ENCODE measurements at places on chromosomes 4 and X.

GRCh38 chrX:38117485-38117884 is 103.2 kb downstream of the SRPX start:
- DNase-seq, result no peak

DNA sequence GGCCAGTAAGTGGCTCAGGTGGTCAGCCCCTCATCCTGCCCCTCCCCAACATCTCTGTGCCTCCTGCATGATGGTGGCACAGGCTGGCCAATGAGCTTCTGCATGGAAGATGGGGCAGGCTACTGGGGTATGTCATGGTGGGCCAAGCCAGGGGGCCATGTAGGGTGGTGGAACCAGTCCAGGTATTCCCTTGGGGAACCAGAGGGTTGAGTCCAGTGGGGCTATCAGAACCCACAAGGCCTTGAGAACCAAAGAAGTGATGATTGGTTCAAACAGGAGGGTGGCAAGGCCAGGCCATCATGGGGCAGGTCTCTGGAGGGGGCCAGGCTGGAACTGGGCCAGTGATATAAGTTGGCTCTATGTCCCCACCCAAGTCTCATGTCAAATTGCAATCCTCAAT is 18.8 kb upstream of the PPP2R2C start:
- no peak for DNase-seq

- DNase-seq, result no peak
These were observed 492 bp upstream of the SLIT2 start for GRCh38 chr4:20251031-20251795.

DNA sequence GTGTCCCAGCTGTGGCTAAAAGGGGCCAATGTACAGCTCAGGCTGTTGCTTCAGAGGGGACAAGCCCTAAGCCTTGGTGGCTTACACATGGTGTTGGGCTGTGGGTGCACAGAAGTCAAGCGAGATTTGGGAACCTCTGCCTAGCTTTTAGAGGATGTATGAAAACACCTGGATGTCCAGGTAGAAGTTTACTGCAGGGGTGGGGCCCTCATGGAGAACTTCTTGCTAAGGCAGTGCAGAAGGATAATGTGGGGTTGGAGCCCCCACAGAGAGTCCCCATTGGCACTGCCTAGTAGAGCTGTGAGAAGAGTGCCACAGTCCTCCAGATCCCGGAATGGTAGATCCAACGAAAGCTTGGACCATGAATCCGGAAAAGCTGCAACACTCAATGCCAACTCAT is 40.5 kb downstream of the UBA6 start:
- DNase-seq, result no peak

- DNase-seq, result no peak
These were observed 8.9 kb upstream of the UGT2A3 start for GRCh38 chr4:68960294-68961163.

GRCh38 chr4:138894709-138895108 is 120.9 kb upstream of the NOCT start:
- no peak for DNase-seq

- no peak for DNase-seq
These were observed 24.1 kb downstream of the OPHN1 start for GRCh38 chrX:68409194-68409593.

GRCh38 chr4:1061056-1061700 is 49.8 kb downstream of the FGFRL1 start:
- no peak for DNase-seq
